Forelimb muscle (tissue), 1 donor: ENCODE measurements at places on chromosomes 4 and X. TPM values are rescaled to one million over a fixed set of nuclear protein-coding genes. Genes with fewer than 3 reads are reported as not detected.

GRCh38 chrX:15761564-15762191 lies 23.6 kb downstream of the CA5B start:
- DNase-seq = no peak

DNA sequence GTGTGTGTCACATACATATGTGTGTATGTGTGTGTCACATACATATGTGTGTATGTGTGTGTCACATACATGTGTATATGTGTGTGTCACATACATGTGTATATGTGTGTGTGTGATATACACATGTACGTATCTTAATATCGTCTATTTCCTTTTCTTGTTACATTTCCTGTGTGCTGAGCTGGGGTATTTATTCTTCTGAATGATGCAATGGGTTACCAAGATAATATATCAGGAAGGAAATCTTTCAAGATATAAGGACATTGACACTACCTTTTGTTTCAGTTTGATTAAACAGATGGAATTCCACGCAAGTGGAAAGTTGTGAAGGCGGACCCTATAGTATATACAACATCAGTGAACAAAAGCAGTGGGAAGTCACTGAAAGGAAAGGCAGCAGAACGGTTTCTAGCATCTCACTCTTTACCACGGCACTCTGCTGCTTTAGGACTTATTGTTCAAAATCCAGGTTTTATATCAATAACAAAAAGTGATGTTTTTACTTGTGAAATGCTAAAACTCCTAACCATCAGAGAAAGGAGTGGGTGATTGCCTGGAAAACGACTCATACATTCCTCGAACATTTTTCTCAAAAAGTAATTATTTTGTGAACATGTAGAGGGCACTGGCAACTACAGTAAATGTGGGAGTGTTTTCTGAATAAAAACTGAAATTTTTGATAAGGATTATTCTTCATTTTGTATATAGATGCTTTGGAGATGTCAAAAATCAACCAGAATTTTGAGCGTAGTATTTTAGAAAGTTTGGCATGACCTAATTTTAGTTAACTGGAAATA lies 43.1 kb upstream of the IL21 start:
- DNase-seq = no peak

The PHKA1 gene
- polyA plus RNA-seq = 3.0 TPM

The CSAG3 gene
- polyA plus RNA-seq = not detected

- DNase-seq = no peak
Observed at GRCh38 chr4:156290811-156291210, 337.1 kb upstream of the CTSO start.

- peak; percentile 13 for DNase-seq
Observed at GRCh38 chr4:113815826-113816225, 54.3 kb upstream of the CAMK2D start.

GRCh38 chr4:141347684-141348083 lies 127.0 kb downstream of the ZNF330 start:
- DNase-seq = no peak

DNA sequence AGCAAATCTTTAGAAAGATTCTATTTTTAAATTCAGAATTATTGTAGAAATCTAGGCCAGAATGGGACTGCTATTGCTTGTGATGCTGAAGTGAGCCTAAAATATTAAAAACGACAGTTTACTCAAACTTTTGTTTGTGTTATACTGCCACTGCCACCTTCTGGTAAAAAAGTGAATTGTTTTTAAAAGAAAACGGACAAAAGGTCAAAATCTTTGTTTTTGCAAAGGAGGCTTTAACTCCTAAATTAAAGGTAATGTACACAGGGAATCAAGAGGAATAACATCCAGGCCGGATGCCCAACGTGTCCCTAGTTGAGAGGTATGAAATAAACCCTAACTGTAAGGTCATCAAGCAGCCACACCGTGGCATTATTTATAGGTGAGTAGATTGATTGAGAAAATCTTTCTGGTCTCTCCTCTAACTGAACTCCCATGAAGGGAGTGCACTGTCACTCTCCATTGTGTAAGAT lies 338.3 kb upstream of the GALNT7 start:
- no peak for DNase-seq

The VCX gene
- not detected for polyA plus RNA-seq

- DNase-seq = no peak
Observed at GRCh38 chrX:18578546-18578945, 93.4 kb downstream of the RS1 start.

DNA sequence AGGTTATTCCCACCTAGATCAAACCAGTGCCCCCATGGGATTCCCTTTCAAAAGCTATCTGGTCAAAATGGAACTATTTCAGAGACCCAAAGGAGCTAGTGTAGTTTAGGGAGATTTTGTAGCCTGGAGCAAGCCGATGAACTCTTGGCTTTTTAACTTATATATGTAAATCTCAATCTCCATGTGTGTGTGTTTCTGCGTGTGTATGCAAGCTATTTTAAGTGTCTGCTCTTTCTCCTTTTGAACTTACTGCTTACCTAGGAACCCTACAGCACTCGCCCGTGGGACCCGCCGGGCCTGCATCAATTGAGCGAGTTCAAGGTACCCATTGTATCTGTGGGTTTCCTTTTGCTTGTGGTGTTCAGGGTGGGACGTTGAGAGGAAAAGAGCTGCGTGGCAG lies 10.4 kb downstream of the CSTF2 start:
- no peak for DNase-seq

GRCh38 chr4:183554878-183555585 lies 50.2 kb downstream of the ING2 start:
- no peak for DNase-seq

DNA sequence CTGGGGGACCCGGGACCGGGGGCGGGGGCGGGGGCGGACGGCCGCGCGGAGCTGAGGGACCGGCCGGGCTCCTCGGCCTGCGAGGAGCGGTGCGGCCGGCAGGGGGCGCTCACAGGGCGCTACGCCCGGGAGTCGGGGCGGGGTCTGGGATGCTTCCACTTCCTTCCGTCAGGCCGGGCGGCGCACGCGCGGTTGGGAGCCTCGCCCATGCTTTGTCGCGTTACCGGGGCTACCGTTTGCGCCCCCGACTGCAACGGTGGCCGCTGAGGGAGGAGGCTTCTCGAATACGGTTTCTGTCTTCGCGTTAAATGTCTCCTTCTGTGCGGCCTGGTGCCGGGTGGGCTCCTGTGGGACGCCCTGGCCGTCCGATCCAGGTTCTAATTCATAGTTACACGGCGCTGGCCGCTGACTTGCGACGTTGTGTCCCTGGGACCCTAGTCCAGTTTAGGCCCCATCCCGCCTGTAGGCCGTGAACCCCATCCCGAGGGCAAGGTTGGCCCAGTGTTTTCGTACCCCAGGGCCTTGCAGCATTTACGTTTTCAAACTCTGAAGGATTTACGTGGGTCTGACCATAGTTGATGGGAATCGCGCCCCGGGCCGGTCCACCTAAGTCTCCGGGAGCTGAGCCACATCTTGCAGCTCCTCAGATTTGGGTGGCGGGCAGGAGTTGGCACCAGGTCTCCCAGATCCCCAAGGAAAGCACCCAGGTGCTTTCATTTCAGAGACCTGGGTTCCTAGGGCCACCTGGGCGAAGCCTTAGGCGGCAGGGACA lies 549 bp downstream of the MSL3 start:
- DNase-seq = peak; percentile 49

The KCNIP4 gene
- polyA plus RNA-seq = 0.97 TPM

The CACNA1F gene
- 0.03 TPM for polyA plus RNA-seq

- DNase-seq = no peak
Observed at GRCh38 chr4:37983951-37984350, 23.8 kb downstream of the PTTG2 start.

GRCh38 chr4:29653221-29653620 lies 1066.9 kb upstream of the PCDH7 start:
- no peak for DNase-seq

The TLR10 gene
- polyA plus RNA-seq = 0.42 TPM
